Large intestine (tissue), 12 donors: ENCODE measurements at places on chromosomes 11 and 22.

- no peak for DNase-seq
These were observed 265.4 kb upstream of the B3GAT1 start for GRCh38 chr11:134677397-134677822.

- peak; percentile 88 for DNase-seq
These were observed 106.8 kb downstream of the RBFOX2 start for GRCh38 chr22:35921777-35922176.

DNA sequence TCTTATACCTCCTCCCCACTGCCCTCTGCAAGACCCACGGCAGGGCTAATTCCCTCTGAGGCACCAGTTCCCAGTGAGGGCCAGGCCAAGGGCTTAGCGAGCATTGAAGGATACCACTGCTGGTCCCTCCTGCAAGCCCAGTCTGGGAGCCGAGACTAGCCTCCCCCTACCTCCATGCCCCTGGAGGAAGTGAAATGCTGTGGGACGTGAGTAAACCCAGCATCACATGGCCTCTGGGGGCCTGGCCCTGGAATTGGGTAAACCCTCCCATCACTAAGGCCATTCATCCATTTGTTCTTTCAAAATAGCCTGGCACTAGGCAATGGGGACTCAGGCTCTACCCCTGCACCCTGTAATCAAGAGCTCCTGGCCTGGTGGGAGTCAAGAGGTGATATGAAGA, 24.7 kb downstream of the ARAP1 start:
- no peak for DNase-seq

GRCh38 chr11:103807806-103808205, 228.6 kb upstream of the DDI1 start:
- DNase-seq, result no peak

DNA sequence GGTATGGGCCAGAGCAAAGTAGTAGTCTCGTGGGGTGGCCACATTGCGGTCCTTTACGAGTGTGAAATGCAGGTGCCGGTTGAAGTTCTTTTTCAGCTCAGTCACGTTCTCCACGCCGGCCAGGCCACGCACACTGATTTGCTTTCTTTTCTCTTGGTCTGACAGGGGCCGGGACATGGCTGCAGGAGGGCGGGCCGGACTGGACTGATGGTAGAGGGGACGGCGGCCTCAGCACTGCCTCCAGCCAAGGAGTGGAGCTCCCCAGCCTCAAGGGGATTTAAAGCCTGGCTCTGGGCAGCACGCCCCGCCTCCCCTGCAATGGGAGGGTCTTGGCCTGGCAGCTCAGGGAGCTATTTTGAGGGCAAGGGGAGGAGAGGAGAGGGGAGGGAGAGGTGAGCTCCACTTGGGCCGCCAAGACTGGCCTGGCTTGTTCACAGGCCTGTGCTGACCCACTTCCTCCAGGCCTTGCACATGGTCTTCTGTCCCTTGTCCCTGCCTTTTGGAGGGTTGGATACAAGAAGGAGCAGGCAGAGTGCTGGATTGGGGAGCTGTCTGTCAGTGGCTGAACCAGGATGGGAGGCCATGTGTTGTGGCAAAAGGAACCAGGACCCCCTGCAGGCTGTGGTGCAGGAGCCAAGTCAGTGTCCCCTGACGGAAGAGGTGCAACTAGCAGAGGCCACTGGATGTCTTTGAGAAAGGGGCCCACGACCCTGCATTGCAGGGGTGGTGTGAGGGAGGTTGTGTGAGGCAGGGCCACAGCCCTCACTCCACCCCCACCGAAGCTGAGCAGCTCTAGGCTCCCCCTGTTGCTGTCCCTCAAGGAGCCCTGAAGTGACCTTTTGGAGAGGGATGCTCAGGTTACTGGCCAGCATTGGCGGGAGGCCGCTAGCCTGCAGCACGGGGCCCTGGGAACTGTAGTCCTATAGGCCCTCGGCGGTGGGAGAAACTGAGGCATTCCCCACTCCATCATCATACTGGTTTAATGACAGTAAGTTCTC, at the start of gene PYGM:
PYGM (minus strand) TSS at position 253 of the 998 bp plus-strand sequence; CDS start at position 177, 76 bp downstream.
- no peak for DNase-seq

- DNase-seq, result no peak
These were observed 1.4 kb upstream of the CELSR1 start for GRCh38 chr22:46538814-46539160.

DNA sequence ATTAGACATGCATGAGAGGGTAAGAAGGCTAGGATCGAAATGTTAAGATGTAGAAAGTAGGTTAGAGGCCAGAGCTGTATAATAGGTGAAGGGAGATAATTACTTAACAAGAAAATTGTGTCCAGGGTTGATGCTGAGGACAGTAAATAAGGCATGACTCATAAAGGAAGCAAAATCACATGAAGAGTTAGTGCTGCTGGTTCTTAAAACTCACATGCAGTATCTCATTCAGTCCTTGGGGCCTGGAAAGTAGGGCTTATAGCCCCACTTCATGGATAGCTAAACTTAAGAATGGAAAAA, 130.2 kb downstream of the NCAM1 start:
- DNase-seq, result no peak

DNA sequence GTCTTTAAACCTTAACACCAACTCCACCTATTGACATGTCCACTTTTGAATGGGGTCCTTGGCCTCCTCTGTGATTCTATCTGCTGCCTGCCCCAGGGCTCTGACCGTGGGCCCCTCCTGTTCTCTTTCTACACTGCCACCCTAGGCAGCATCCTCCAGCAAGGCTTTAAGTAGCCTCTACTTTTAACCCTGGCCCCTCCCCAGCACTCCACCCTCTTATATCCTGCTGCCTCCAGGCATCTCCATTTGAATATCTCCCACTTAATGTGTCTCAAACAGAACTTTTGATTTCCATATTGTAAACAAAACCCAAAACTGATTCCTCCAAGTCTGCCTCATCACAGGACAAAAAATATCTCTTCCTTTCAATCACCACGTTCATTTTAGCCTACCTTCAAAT, 90.5 kb upstream of the ARHGAP32 start:
- no peak for DNase-seq

- peak; percentile 56 for DNase-seq
These were observed 219.9 kb downstream of the MN1 start for GRCh38 chr22:27581688-27582087.

DNA sequence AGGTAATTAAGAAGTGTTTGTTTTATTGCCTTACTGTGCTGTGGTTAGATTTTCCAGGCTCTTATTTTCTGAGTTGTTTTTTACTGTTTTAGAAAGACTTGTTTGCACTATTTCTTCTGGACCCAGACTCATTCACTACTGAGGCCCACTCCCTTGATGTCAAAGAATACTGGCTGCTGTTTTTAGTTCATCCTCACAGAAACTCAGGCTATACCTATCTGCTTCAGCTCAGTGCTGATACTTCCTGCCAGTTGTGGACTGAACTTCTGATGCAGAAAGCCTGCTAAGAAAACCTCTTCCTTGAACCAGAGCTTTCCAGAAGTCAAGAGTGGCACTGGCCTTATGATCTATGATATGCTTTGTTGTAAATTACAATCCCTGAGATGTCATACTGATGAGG, 15.9 kb upstream of the PIK3IP1 start:
- no peak for DNase-seq

DNA sequence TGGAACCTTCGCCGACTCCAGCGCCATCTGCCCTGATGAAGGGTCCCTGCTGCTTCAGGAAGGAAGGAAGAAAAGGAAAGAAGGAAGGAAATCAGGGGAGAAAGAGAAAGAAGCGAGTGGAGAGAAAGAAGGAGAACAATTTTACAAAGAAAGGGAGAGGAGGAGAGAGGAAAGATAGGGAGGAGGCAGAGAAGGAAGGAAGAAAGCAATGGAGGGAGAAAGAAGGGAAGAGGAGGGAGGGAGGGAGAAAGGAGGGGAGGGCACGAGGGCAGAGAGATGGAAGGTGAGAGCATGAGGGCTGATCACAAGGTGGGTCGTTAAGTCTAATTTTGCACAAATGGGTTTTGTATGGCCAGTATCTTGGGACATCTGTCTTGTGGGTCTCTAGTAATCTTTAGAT, 39.2 kb downstream of the PARVA start:
- DNase-seq, result no peak

DNA sequence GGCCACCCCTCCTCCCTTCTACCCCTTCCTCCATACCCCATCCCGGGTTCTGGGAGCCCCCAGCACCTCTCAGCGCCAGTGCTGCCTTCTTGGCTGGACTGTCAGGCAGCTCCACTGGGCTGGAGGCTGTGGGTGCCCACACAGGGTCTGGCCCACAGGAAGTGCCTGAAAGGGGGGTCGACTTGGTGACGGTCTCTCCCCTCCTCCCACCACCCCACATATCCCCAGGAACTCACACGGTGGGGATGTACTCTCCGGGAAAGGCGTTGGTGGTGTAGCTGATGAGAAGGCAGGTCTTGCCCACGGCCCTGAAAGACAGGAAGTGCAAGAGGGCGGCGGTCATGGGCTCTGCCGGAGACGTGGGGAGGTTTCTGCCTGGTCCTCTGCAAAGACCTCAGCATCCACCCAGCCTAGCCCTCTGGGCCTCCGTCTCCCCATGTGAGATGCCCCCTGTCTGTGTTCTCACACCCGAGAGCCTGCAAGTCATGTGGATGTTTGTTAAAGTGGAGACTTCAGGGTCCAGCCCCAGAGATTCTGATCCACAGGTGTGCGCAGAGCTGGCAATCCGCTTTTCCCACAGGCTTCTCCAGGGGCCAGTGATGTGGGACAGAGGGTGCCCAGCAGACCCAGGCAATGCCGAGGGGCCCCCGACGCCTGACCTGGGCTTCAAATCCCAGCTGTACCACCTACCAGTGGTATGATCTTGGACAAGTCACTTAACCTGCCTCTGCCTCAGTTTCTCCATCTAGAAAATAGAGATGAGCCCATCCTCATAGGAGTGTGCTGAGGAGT, 2.5 kb downstream of the RAC2 start:
- no peak for DNase-seq

DNA sequence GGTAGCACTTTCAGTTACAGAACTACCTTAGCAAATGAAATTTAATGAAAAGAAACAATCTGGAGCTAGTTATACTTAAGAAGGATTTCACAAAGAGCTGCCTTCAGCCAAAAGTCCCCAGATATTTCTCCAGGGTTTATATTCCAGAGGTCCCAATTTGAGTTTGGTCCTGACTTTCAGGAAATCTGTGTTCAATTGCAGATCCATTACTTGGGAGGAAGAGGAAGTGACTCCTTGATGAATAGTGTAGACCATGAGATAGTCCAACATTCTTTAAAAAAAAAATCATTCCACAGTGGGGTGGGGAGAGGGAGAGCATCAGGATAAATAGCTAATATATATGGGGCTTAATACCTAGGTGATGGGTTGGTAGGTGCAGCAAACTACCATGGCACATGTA, 117.6 kb upstream of the ARHGAP20 start:
- no peak for DNase-seq

GRCh38 chr22:44616882-44617655, 84.9 kb upstream of the PRR5 start:
- no peak for DNase-seq

DNA sequence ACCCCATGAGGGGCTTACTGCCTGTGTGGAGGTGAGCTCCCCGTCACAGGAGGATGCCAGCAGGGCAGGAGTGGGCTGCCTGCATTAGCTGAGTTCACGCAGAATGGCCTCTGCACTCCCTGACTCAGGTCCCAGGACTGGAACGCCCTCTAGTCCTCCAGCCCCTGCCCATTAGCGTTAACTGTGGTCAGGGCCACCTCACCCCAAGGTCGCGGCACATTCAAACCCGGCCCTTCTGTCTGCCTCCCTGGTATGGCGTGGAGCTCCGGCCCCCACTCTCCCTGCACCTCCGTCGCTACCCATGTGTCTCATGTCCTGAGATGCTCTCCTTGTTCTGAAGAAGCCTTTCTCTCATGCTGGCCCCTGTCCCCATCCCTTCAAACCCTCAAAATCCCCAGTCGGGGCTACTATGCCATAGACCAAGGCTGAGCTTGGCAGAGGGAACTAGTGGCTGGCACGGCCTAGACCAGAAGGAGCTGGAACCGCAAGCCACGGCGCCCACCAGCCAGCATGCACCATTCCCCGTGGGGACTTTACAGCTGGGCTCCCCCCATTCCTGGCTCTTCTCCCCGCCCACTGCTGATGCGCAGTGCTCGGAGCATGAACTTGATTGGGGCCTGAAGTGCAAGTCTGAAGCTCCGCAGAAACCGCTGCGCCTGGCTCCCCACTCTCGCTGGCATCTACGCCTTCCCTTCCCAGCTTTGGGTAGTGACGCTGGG, 79.5 kb upstream of the RTL6 start:
- no peak for DNase-seq

DNA sequence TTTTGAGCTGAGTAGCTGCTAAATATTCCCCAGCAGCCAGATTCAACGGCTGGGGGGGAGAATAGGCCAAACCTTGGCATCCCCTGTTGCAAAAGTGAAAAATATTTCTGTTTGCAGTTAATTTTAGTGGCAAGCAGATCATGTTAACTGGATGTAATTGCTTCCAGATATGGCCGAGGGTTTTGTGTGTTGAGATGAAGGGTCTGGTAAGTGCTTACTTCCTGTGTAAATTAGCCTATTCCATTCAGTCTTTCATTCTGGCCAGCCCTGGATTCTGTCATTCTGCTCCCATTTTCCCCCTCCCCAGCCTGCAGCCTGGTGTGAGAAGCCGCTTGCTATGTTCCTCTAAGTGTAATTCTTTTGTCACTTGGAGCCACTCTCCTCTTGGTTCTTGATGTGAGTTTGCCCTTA, 17.4 kb downstream of the ZBTB16 start:
- no peak for DNase-seq

DNA sequence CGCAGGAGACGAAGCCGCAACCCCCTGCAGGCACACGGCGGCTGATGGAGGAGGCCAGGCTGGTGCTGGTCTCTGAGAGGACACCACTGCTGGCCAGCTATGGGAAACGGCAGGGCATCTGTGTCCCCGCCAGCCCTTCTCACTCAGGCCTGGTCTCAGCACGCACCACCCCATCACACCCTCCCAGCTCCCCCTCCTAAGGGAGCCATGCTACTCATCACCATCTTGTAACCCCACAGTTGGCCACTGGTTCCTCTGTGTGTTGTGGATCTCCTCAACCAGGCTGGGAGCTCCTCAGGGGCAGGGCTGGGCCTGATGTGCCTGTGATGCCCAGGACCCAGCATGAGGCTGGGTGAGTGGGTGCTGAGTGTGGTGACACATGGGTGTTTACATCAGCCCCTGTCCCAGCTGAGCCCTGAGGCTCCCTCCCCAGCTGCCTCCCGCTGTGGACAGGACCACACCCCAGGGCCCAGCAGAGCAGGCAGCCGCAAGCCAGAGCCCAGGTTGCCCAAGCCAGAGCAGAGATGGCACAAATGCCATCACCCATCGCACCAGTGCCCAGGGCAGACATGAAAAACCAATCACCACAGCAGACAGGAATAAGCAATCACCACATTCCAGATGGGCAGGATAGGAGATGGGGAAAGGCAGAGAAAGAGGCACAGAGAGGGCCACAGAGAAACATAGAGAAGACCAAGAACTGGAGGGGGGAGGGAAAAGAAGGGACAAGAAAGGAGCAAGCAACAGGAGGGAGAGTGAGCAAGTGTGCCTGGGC, 8.2 kb downstream of the ARVCF start:
- no peak for DNase-seq

GRCh38 chr11:1303126-1303821, 6.2 kb downstream of the TOLLIP start:
- DNase-seq, result no peak

GRCh38 chr11:62535802-62536201, 10.8 kb downstream of the AHNAK start:
- no peak for DNase-seq

GRCh38 chr11:78973876-78974275, 399.2 kb upstream of the NARS2 start:
- DNase-seq, result no peak

GRCh38 chr22:45866126-45866645, 110.8 kb downstream of the WNT7B start:
- DNase-seq, result no peak

GRCh38 chr11:17163291-17163690, 44.5 kb downstream of the PIK3C2A start:
- no peak for DNase-seq

- no peak for DNase-seq
These were observed 79.5 kb downstream of the GAB2 start for GRCh38 chr11:78338138-78338537.

- no peak for DNase-seq
These were observed 224.4 kb upstream of the MTNR1B start for GRCh38 chr11:92744929-92745585.
